Cortex of kidney (tissue), 1 donor: ENCODE measurements at places on chromosomes 1 and 21.

GRCh38 chr1:110425612-110426152, 18.2 kb upstream of the LAMTOR5 start:
- DNase-seq, result no peak

GRCh38 chr1:223011505-223011856, 131.6 kb downstream of the TLR5 start:
- DNase-seq, result no peak

DNA sequence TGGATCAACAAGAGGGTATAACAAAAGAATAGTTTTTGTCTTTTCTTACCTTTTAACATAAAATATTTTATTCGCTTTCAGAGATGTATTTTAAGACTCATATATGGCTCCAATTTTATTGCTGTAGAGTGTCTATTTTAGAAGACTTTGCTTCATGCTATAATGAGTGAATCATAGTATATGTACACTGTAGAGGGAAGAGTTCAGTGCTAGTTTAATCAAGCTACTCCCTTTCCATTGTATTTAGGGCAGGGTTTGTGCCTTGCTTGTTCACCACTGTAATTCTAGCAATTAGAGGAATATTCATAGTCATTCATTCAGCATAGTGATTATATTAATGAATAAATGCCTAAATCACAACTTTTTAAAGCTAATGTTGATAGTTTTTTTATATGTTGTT, 78.8 kb downstream of the CEP350 start:
- DNase-seq, result no peak

DNA sequence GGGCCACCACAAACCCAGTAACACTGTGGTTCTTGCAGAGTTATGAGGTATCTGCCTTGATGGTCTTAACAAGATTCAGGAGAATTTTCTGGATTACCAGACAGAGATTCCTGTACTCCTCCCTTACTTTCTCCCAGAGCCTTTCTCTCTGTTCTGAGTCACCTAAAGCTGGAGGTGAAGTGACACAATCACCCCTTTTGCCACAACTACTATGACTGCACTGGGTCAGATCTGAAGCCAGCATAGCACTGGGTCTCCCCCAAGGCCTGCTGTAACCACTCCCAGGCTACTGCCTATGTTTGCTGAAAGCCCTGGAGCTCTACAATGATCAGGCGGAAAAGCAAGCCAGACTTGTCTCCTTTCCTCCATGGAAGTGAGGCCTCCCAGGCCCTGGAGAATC, 156.7 kb upstream of the NEGR1 start:
- no peak for DNase-seq

DNA sequence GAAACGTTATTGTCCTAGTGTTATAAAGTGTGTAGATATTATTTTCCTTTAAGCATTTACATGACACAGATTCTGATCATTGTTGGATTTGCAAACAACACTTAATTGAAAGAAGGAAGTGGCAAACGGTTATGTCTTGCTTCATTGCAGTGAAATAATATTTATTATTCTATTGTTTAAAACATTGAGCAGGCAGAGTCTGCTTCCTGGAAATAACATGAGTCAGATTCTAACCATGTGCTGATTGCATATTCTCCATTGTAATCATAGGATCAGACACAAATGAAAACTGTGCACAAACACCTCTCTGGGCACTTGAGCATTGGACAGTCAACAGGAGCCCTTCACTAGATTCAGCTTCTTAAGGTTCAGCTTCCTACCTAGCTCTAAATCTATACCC, 46.8 kb upstream of the USP25 start:
- no peak for DNase-seq

DNA sequence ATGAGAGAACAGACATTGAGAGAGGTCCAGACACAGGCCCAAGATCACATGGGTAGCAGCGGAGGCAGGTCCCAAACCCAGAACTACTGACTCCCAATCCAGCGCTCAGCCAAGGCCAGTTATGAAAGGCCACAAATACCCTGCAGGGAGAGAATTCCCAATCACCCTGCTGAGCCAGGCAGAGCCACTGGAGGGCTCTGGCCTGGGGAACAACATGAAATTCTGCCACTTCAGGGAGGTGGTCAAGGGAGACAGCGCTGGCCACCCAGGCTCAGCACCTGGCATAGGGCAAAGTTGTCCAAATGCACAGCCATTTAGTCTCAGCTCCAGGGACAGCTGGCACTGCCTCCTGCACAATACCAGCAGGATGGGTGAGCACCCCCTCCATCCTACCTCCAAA, 27.5 kb downstream of the SLC9A1 start:
- no peak for DNase-seq

DNA sequence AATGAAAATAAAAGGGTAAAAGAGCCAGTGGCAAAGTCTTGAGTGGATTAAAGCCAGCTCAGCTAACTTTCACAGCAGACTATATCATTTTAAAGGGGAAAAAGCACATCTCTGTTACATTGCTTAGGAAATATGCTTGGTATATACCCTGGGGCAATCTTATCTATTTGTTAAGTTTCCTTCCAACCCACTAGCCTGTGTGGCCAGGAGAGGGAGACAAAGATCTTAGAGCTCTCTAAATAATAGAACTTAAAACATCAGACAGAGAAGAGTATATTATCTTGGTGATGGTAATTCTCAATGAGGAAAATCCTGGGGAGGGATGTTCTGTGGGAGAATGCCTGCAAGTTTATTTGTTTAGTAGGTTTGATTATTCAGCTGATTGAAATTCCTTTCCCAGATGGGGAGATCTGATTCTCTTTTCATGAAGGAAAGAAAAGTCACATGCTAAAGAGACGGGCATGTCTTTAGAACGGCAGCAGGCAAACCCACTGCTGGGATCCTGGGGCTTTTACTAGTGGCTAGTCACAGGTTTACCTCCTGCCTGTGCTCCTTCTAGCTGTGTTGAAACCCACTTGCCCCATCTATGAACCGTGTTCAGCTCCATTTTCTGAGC, 3.6 kb downstream of the KCNE2 start:
- no peak for DNase-seq

DNA sequence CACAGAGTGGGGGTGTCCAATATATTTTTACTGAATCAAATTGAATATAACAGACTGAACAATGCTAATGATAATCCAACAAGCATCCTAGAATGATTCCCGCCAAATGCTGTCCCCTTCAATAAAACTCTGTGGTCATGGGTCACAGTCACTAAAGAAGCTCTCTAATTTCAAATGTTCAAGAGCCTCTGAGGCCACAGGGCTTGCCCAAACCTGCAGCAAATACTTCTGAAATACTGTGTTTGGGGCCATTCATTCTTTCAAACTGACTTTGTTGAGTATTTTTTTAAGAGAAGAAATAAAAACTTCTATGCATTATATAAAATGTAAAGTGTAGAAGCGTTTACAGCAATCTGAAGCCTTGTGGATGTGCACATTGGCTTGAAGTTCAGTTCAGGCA, 7.6 kb upstream of the BEND5 start:
- no peak for DNase-seq

DNA sequence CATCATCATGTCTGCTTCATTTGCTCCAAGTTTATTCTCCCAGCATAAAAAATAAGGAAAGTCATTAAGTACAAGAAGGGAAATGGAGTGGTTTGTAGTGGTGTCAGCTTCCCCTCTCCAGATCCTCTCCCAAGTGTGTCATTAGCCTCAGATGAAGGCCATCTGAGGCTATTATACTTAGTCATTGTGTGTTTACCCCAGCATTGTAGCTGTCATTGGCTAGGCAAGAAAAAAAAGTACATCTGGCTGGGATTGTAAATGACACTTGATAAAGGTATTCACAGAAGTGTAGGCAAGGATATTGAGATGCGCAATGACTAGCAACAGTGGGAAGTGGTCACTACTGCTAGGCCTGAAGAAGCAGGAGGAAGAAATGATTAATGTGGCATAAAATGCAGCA, 316.9 kb upstream of the SGIP1 start:
- no peak for DNase-seq

GRCh38 chr1:90457985-90458384, 259.1 kb downstream of the BARHL2 start:
- no peak for DNase-seq

DNA sequence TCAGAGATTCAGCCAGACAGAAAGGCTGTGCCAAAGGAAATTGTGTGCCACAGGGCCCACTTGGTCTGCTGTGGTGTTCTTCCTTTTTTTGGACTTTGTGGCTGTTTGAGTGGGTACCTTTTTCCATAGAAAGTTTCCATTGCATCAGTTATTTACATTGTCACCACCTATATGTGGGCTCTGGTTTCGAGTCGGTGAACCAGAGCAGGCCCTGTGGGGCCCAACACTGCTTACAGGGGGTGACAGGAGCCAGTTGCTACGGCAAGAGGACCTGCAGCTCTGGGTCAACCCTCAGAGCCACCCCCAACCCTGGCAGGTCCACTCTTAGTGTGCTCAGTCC, 157.0 kb upstream of the EDN2 start:
- no peak for DNase-seq

- no peak for DNase-seq
Observed at GRCh38 chr1:56452027-56453011, 127.0 kb downstream of the PLPP3 start.

GRCh38 chr1:111454859-111455641, 5.8 kb downstream of the ATP5PB start:
- DNase-seq, result no peak
